Cardiac septum (tissue), 1 donor: ENCODE measurements at places on chromosomes 1 and 21. TPM values are rescaled to one million over a fixed set of nuclear protein-coding genes. Genes with fewer than 3 reads are reported as not detected.

- DNase-seq, result no peak
Observed at GRCh38 chr1:115757326-115757725, 11.2 kb downstream of the CASQ2 start.

- DNase-seq, result no peak
Observed at GRCh38 chr1:174989536-174990220, 10.1 kb upstream of the CACYBP start.

GRCh38 chr1:114503916-114504422 is 7.0 kb downstream of the TRIM33 start:
- no peak for DNase-seq

DNA sequence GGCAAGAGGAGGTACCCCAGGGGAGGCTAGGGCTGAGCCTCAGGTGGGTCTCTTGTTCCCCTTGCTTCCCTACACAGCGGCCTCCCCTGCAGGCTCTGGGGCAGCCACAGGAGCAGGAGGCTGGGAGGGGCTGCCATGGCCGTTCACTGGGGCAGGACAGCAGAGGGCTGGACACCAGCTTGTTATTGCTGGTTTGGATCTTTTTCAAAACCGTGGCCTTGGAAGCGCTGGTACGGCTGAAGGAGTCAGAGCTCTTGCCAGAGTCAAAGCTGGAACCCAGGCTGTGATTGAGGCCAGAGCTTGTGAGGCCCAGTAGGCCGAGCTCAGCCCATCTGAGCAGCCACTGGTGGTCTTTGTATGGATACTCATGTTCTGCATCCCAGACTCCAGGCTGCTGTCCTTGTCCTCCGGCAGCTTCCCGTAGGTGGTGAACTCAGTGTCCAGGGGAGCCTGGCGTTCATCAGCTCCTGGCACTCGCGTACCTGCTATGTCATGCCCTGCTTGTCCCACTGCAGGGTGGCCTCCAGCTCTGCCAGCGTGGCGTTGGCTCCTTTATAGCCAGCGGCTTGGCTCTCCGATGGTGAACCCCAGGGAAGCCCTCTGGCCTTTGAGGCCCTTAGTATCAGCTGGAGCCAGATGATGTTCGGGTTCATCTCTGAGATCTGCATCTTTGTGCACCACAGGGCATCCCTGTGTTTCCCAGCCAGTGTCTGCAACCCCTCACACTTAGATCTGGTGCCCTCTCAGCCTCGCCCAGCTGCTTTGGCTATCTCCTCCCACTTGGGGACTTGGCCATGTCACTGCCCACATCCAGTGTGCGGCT is 40.3 kb upstream of the THEM4 start:
- no peak for DNase-seq

DNA sequence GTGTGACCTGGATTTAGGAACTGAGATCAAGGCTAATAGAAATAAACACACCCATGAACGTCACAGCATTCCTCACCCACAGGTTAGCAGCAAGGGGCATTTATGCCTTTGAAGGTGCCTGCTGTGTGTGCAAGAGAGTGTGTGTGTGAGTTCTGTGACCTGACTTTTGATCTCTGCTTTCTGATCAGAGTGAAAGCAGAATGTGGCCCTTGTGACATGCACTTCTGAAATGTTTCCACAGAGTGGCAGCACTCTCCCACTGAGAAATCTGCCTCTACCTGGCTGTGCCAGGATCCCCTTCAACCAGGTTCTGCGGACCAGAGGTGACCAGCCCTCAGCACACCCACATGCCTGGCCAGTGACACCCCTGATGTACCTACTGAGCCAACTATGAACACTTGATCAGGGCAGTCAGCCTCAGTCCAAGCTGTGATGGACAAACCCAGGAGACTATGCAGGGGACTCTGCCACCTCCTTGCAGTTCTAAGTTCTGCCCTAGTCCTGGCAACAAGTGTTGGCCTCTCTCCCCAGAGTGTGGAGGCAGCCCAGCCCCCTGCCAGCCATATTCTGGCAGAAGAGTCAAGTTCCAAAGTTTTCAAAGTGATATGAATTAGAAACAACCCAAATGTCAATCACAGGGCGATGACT is 41.0 kb downstream of the RXRG start:
- DNase-seq, result no peak

GRCh38 chr1:116324411-116324810 is 48.6 kb upstream of the ATP1A1 start:
- no peak for DNase-seq

DNA sequence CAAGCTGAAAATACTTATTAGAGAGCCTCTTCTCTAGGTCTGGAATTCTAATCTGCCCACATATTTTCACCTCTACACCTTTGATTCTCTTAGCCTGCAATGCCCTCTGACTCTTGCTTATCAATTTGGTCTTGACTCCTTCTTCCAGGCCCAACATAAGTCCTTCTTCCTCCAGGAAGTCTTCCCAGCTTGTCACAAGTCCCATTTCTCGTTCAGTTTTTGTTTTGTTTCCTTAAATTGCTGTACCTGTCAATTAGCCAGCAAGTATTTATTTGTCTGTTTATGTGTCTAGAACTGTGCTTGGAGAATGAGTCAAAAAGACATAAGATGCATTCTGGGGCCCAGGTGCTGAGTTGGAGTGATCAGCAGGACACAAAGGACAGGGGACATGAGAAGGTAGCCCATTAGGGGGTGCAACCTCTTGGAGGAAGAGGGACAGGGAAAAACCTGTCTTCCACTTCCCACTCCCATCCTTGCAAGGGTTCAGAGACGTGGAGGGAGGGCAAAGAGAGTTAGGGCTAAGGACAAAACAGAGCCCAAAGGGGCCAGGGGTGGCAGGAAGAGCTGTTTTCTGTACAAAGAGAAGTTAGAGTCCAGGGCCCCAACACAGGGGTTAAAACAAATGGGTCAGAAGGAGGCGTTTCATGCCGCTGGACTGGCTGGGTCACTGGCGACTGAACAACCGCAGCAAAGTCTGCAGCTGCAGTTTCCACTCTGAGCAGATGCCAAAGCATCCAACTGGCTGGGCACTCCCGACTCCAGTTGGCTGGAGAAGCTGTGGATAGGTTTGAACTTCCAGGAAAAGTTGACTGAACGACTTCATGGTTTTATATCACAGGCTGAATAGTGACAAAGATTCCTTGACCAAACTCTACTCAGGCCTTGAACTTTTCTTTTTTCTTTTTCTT is 10.7 kb upstream of the CNR2 start:
- DNase-seq, result no peak

GRCh38 chr1:174110053-174110452 is 49.3 kb upstream of the RABGAP1L start:
- no peak for DNase-seq

GRCh38 chr1:17607644-17608581 is 68.4 kb downstream of the ARHGEF10L start:
- DNase-seq, result no peak

DNA sequence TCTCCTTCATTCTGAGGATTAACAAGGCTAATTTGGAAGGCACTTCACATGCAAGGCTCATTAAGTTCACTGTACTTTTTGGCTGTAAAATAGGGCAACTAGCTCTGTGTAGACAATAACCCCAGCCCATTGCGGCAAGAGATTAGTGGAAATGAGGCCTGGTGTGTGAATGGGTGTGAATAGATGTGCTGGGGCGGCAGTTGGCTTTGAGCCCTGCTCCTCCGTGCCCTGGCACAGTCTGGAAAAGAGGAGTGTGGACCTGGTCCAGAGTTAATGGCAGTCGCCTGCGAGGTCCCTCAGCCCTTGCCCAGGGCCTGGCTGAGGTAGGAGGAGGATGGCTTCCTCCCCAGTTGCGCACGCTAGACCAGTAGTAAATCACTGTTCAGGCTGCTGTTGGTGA is 4.8 kb downstream of the KISS1 start:
- no peak for DNase-seq

DNA sequence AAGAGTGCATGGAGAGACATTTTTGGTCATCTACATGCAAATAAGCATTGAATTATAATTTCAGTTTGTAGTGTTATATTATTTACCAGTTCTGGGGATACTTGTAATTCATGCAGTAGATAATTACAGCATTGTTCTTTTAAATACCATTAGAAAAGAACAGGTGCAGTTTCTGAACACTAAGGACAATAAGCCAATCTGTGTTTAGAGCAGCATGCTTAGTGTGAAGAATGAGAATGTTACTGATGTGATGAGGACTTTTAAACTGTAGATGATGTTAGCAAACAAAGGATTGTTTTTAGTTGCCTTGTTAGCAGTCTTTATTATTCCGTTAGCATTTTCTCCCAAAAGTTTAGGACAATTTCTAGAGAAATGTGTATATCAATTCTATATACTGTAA is 348.3 kb downstream of the BRINP3 start:
- no peak for DNase-seq

DNA sequence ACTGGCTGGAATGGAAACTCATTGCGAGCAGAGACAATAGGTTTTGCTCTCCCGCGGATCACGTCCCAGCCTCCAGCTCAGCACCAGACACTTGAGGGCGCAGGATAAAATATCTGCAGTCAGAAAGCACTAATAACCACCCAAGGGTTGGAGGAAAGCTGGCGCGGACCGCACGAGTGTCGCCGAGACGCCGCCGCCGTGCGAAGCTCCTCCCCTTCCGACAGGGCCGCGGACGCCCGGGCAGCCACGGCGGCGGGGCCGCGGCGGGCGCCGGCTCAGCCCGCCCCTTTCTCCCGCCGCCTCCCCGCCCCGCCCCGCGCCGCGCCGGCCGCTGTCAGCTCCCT is at the start of gene CMPK1:
Gene CMPK1, plus strand, starts transcription at position 213 of the 344 bp plus-strand sequence. CDS start 156 bp downstream, outside the sequence.
- peak; percentile 91 for DNase-seq

- DNase-seq, result no peak
Observed at GRCh38 chr1:1333551-1334241, 2.6 kb downstream of the TAS1R3 start.

GRCh38 chr1:201745023-201745422 is 83.9 kb upstream of the IPO9 start:
- DNase-seq, result no peak

GRCh38 chr1:197451381-197451780 is 183.3 kb downstream of the CRB1 start:
- no peak for DNase-seq

GRCh38 chr21:18759751-18760161 is 356.2 kb upstream of the TMPRSS15 start:
- no peak for DNase-seq

DNA sequence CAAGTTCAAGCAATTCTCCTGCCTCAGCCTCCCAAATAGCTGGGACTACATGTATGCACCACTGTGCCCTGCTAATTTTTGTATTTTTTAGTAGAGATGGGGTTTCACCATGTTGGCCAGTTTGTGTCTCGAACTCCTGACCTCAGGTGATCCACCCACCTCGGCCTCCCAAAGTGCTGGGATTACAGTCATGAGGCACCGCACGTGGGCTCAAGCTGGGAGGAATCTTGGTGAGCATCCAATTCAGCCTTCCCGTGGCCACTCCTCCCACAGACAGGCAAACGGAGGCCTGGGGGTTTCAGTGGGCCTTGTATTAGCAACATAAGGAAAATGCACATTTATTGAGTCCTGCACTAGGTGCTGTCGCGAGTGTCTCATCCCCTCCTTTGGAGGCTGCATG is 24.5 kb upstream of the VWA5B1 start:
- DNase-seq, result no peak

- DNase-seq, result no peak
Observed at GRCh38 chr21:41961282-41961701, 7.5 kb upstream of the C2CD2 start.

GRCh38 chr1:118960567-118961136 is 27.5 kb downstream of the TBX15 start:
- DNase-seq, result no peak

- no peak for DNase-seq
Observed at GRCh38 chr21:14271641-14272040, 55.7 kb downstream of the RBM11 start.

DNA sequence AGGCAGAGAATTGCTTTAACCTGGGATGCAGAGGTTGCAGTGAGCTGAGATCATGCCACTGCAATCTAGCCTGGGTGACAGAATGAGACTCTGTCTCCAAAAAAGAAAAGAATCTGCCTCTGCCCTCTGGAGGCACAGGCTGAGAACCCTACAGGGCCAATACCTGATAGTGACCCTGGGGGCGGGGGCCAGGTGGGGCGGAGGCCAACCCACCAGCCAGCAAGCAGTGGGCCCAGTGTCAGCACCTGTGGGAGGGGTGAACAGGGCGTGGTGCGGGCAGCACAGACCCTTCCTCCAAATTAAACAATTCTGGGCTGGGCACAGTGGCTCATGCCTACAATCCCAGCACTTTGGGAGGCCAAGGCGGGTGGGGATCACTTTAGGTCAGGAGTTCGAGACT is 19.0 kb upstream of the PLEKHG5 start:
- no peak for DNase-seq

- no peak for DNase-seq
Observed at GRCh38 chr1:211135342-211135950, 1.5 kb upstream of the KCNH1 start.

GRCh38 chr1:58909914-58910681 is 126.3 kb upstream of the JUN start:
- DNase-seq, result no peak

- no peak for DNase-seq
Observed at GRCh38 chr1:110214454-110215404, 4.6 kb downstream of the KCNC4 start.

DNA sequence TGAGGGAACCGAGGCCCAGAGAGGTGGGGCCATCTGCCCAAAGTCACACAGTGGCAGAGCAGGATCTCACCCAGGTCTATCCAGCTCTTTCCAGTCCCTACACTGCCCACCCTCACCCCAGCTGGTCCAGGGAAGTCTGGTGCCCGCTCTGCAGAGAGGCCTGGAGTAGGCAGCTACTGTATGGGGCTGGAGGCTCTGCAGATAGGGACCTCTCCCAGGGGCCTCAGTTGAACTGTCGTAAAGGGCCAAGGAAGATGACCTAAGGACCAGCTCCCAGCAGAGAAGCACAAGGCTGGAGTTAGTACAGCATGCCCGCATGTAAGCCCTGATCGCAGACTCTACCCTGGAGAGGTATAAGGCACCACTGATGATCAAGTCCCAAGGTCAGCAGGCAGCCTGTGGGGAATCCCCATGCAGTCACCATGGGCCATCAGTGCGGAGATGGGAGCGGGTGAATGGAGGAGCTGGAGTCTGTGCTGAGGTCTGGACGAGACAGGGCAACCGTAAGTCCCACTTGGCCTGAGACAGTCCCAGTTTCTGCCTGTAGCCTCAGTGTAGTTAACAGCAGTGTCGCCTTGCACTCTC is 320.2 kb downstream of the MATN1 start:
- peak; percentile 55 for DNase-seq

- no peak for DNase-seq
Observed at GRCh38 chr1:244460197-244460596, 876 bp upstream of the CATSPERE start.

FMOD gene
- total RNA-seq, result 66.0 TPM

OR2G6 gene
- total RNA-seq, result not detected

SMCP gene
- not detected for total RNA-seq

GNG4 gene
- 0.24 TPM for total RNA-seq

SPATA46 gene
- not detected for total RNA-seq

FCRL4 gene
- total RNA-seq, result not detected

SPRR2E gene
- total RNA-seq, result not detected

FASLG gene
- 0.27 TPM for total RNA-seq

DIRAS3 gene
- 37.8 TPM for total RNA-seq

RORC gene
- 5.9 TPM for total RNA-seq

AMY1B gene
- total RNA-seq, result not detected

DHX9 gene
- total RNA-seq, result 54.3 TPM

SLC6A17 gene
- total RNA-seq, result 0.40 TPM

DUSP10 gene
- total RNA-seq, result 2.8 TPM

BSND gene
- not detected for total RNA-seq

CRABP2 gene
- total RNA-seq, result 3.7 TPM
